Stimulated activated naive CD4-positive, alpha-beta T cell (primary cell): ENCODE measurements at places on chromosomes 13 and 19.

- DNase-seq = no peak
Measured at GRCh38 chr19:7851623-7852500, 21.8 kb downstream of the EVI5L start.

- no peak for DNase-seq
Measured at GRCh38 chr13:38687246-38688229, 661 bp downstream of the FREM2 start.

- peak; percentile 58 for DNase-seq
Measured at GRCh38 chr19:1853295-1854038, 5.2 kb upstream of the REXO1 start.

- no peak for DNase-seq
Measured at GRCh38 chr19:31297991-31298390, 51.2 kb downstream of the TSHZ3 start.

GRCh38 chr13:78610381-78610883, 7.1 kb upstream of the POU4F1 start:
- no peak for DNase-seq

DNA sequence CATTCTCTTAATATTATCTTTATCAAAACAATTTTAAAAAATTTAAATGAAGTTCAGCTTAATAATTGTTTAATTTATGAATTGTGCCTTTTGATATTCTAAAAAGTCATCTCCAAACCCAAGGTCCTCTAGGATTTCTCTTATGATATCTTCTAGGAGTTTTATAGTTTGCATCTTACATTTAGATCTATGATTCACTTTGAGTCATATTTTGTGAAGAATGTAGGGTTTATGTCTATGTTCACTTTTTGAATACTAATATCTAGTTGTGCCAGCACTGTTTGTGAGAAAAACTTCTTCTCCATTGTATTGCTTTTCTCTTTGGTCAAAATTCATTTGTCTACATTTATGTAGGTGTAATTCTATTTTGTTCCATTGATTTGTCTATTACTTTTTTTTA, 1068.4 kb upstream of the SPRY2 start:
- no peak for DNase-seq

DNA sequence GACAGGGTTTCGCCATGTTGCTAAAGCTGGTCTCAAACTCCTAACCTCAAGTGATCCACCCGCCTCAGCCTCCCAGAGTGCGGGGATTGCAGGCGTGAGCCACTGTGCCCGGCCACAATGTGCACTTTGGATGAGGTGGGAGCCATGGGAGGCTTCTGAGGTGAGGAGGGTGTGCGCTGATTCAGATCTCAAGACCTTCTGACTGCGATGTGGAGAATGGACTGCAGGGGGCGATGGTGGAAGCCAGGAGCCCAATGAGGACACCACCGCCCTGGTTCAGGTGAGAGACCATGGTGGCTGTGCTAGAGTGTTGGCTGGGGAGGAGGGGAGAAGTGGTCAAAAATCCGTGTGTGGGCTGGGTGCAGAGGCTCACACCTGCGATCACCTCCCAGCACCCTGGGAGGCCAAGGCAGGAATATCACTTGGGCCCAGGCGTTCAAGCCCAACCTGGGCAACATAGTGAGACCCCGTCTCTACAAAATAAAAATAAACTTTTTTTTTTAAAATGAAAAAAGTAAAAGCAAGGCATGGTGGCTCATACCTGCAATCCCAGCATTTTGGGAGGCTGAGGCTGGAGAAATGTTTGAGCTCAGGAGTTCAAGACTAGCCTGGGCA, 5.6 kb downstream of the INAFM1 start:
- no peak for DNase-seq
